ENCODE measurements at places on chromosomes 13 and 19.
A peak's percentile ranks its signal among the peaks of the same experiment; 100 is the strongest.

DNA sequence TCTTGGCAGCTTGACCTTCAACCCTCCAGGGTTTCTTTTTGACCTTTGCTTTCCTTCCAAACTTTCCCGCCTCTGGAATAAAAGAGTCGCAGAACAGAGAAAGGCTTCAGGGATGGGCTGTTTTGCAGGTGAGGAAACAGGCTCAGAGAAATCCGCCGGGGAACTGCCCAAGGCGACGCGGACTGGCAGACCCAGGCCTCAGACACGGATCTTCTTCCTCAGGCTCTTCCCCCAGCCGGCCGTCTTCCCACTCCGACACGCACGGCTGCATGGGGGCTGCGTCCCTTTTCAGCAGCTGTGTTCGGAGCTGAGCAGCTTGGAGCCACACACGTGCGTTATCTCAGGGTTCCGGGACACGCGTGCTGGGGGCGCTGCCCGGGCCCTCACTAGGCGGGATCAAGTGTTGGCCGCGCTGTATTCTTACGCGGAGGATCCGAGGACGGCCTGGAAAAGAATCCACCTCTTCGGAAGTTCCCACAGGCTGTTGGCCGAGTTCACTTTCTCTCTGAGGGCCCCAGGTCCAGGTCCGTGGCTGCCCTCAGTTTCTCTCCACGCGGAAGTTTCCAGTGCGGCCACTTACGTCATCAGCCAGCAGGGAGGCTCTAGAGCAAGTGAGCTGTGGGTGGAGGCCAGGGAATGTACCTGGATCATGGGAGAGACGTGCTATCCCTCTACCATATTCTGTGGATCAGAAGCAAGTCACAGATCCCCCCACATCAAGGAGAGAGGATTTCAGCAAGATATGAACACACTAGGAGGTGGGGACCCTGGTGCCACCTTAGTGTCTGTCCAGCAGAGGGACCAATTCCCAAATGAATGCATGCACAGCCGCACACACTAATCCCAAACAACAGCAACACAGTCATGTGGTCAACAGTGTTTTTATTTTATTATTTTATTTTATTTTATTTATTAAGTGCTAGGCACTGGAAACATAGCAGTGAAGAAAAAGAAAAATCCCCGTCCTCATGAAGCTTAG is 100.4 kb downstream of the ING1 start:
- DNase-seq: no peak

DNA sequence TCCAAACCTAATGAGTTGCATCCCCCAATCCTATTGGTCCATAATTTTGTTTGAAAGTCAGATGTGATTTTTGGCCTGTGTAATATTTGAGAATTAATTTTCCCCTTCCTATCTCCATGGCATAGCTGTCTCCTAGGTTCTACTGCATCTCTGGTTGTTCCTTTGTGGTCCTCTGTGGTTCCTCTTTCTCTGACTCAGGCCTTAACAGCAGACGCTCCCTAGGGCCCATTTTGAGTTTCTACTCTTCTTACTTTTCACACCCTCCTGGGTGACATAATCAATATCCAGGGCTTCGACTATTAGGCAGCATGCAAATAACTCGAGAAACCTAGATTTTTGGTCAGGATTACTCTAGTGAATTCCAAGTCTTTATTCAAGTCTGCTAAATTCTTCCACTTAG is 160.7 kb downstream of the RFC3 start:
- peak; percentile 32 for DNase-seq

GRCh38 chr19:50837300-50837699 is 3.9 kb upstream of the KLK15 start:
- no peak for DNase-seq

GRCh38 chr13:69641773-69642172 is 465.9 kb upstream of the ATXN8OS start:
- no peak for DNase-seq

DNA sequence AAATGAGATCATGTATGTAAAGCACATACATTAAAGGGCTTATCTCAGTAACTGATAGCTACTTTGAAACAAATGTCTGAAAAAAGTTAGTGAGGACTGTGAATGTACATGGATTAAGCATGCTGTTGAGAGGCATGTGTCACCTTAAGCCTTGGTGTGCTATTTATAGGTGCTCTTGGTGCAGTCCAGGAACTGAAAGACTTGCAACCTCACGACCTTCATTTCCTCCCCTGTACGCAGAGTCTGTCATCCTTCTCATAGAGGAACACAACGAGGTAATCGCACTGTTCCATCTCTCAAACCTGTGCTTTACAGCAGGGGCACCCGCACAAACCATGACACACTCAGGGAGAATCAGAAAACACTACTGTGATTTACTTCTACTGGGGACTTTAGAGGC is 65.6 kb downstream of the UFM1 start:
- peak; percentile 2 for DNase-seq

Measured in NB4 (cell line).